ENCODE measurements at places on chromosomes 6 and 20.

GRCh38 chr20:43102394-43102793, 87.3 kb downstream of the PTPRT start:
- no peak for DNase-seq

- DNase-seq = no peak
Measured at GRCh38 chr6:4208158-4208557, 72.8 kb upstream of the ECI2 start.

- DNase-seq = no peak
Measured at GRCh38 chr6:30067460-30068139, 602 bp downstream of the PPP1R11 start.

- no peak for DNase-seq
Measured at GRCh38 chr6:21560249-21560648, 33.3 kb upstream of the SOX4 start.

DNA sequence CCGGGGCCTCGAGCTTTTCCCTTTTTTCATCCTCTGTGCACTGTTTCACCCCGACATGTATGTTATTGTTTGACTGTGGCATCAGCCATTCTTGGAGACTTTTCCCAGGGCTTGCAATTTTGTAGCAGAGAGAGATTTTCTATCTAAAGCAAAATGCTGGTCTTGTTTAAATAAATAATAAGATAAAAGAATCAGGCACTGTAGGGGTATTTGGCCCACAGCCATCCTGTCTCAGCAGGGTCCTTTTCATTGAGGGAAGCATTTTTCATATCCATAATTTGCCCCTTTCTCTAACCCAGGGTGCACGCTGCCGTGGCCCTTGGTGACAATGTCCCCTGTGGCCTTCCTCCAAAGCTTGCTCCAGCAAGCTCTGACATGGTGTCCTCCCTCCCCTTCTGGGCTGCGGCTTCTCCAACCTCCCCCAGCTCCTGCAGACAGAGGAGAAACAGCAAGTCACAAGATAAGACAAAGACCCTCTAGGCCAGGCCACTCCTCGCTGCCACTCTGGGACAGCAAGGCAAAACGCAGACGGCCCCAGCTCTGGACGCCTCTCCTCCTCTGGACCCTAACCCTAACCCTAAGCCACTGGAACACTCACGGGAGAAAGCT, 117.6 kb downstream of the MYLK4 start:
- DNase-seq = no peak

DNA sequence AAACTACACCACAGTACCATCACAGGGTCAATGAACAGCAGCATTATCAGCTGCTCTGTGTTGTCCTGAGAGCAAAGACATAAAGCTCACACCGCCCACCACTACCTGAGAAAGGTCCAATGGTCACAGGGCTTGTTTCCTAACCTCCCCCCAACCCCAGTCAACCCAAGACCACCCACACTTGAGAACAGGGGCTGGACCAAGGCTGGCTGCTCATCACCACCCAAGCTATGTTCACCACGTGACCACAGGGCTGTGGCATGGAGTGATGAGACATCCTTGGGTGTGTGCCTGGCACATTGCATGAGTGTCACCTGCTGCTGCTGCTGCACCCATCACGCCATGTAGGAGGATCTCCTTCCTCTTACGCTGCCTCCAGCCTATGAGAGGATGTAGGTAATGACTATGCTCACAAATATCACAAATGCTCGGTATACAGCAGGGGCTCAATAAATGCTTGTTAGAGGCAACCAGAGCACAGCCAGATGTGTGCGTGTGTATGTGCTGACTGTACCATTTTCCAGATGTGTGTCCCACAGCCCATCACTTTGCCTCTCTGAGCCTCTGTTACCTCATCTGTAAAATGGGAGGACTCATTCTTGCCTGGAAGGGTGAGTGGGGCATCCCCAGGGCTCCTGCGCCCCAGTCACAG, 23.3 kb upstream of the SIRPA start:
- DNase-seq = no peak

DNA sequence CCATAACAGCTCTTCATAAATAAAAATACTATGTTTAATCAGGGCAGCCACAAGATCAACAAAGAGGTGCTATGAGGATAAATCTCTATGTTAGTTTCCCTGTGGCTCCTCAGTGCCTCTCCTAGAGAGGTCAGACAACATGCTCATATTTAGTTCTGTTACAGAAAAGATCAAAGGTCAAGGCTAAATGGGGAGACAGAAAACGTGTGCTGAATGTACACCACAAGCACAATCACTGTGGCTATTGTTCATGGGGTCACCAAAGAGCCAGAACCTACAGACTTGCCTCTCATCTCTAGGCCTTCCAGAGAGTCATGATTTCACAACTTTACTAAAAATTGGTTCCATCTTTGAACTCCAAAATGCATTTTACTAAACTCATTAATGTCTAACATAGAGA, 409.8 kb downstream of the HACE1 start:
- no peak for DNase-seq

DNA sequence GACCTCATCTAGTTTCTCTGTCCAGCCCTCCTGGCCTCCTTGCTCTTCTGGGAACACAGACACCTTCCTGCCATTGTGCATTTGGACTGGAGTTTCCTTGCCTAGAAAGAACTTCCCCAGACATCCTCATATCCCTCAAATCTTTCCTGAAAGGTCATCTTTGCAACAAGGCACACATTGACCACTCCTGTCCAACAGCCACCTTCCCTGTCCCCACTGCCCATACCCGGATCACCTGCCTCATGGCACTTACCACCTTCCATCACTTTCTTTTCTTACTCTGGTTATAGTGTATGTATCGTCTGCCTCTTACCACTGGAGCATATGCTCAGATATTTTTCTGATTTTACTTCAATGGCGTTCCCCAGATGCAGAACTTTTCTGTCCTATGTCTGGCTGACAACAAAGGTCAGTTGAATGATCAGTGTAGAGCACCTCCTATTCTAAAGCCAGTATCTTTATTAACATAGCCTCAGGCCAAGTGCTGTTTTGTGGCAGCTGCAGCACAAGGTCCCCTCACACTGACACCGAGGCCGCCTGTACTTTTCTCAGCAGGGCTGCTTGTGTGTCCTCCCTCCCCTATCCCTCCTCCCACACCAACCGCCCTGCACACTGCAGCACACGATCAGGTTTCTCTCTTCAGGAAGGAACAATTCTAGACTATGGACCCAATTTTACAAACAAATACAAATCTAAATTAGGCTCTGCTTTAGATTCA, 4.1 kb downstream of the HLA-C start:
- no peak for DNase-seq

GRCh38 chr6:156868385-156868784, 91.2 kb downstream of the ARID1B start:
- no peak for DNase-seq

DNA sequence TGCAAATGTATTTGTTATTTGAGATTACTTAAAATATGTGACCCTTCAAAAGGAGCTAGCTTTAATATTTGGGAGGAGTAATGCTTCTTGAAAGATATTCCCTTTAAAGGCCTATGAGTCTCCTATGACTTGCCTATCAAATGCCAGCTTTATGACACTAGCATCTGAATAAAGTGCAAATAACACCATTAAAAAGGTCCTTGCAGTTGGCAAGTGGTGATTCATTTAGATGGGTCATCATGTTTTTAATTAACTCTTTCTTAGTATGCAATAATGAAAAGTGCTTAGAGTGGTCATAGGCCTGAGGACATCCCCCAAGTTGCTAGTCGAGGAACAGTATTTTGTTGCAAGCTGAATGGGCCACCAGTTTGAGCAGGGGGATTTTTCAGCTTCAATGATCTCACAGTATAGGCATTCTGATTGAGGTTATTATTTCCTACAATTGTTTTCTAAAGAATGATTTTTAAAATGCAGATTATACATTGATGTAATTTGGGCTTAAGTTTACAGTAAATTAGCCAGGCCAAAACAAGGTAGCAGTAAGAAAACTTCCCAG, 3.7 kb upstream of the CD2AP start:
- no peak for DNase-seq

DNA sequence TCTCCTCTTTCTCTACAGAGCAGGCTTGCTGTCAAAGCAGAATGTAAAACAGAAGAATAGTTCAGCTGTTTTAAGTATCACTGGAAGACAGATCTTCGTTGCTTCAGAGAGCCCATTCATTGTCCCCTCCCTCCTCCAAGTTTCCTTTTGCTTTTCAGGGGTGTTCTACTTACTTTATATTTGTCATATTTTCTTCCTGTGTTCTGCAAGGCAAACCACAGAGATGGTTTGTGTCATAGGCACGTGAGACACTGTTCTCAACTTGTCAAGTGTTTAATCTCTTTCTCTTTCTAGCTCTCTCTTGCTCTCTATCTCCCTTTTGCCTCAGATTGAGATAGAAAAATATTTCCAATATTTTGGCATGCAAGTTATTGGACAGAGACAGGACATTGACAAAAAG, 228.9 kb upstream of the DEFB112 start:
- no peak for DNase-seq

DNA sequence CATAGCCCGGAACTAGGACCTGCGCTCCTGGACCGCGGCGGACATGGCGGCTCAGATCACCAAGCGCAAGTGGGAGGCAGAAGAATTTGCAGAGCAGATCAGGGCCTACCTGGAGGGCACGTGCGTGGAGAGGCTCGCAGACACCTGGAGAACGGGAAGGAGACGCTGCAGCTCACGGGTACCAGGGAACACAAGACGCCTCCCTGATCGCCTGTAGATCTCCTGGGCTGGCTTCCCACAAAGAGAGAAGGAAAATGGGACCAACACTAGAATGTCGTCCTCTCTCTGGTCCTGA, 15.1 kb upstream of the HLA-A start:
- no peak for DNase-seq

DNA sequence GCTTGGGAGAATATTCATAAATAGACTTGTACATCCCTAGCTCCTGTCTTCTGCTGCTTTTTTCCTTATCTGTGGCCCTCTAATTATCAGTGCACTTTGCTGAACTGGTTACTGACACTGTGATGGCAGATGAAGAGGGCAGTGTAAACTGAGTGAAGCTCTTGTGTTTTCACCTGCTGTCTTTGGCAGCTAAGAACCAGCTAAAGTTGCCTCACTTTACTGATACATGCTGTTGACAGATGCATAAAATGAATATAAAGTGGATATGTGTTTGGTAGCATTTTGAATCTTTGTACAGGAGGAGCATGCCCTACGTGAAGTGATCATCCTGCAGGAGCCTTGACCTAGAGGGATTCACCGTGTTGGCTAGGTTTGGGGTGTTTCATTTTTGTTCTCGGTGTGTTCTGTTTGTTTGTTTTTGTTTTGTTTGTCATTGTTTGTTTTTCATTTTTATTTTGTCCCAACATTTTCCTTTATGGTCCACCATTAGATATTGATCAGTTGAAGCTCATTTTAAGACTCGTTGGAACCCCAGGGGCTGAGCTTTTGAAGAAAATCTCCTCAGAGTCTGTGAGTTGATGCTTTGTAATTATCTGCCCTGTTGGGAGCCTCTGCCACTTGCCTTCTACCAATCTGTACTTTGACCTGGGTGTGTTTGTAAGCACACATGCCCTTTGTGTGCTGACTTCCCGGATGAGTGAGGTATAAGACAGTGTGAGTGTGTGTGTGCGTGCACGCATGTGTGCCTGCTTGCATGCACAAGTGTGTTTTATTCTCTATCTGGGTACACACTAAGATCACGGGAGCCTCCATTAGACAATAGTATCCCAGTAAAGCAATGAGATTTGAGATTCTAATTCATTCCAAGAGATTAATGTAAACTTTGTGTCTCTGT, 34.6 kb upstream of the MAPK13 start:
- DNase-seq = no peak

- DNase-seq = no peak
Measured at GRCh38 chr20:46967646-46968045, 73.0 kb downstream of the EYA2 start.

GRCh38 chr6:78830805-78831204, 36.5 kb upstream of the IRAK1BP1 start:
- DNase-seq = no peak

GRCh38 chr6:168216117-168216516, 103.5 kb downstream of the DACT2 start:
- no peak for DNase-seq

- DNase-seq = peak; percentile 91
Measured at GRCh38 chr6:7725849-7726415, at the start of gene BMP6. Gene BMP6 (plus strand): TSS chr6:7726099. CDS start chr6:7726956, 857 bp downstream.

DNA sequence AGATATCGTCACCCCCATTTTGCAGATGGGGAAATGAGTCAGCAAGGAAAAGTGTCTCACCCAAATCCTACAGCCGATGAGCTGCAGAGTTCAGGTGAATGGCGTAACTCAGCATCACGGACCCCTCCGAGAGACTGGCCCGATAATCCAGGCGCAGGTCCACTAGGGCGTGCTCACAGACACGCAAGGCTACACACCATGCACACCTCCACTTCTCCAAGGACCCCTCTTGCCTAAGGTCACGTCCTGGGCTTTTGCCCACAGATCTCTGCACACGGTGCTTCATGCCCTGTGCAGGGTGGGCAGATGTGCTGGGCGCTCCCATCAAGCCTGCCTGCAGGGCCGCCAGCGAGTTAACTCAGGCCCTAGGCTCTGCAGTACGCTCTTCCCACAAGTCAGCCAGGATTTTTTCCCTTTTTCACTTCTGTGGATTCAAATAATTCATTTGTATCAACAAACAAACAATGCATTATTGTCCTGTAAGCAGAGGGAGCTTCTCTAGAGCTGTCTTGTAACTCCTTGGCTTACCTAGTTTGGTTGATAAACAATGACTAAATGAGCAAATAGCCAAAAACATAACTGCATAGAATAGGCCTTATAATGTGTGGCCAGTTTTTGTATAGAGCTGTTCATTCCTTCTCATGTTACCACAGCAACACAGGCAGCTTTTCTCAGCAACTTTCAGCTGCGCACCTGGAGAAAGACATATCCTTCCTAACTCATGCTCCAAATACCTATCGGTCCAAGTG, 139.1 kb downstream of the AGPAT4 start:
- DNase-seq = no peak
